MCF 10A (cell line): ENCODE measurements at places on chromosomes 5 and 9. TPM values are rescaled to one million over a fixed set of nuclear protein-coding genes. Genes with fewer than 3 reads are reported as not detected.

- no peak for DNase-seq
Measured at GRCh38 chr5:119177226-119177625, 106.3 kb downstream of the DMXL1 start.

Gene IPPK
- total RNA-seq, result 16.3 and 16.6 TPM in 2 replicates

DNA sequence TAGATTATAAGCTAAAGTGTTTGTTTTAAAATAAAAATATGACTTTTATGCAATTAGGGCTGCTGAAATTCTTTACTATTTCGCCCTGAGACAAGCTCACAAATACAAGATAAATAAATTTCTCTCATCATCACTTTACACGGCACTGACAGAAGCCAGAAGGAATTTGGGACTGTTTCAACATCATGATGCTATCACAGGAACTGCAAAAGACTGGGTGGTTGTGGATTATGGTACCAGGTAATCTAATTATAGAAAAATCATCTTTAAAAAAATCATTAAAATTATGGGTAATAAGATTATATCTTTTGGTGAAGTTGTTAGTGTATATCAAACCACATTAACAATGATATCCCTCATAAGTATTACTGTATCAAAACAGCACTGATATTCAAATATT, 95.0 kb downstream of the MAN2A1 start:
- peak; percentile 1 for DNase-seq

- no peak for DNase-seq
Measured at GRCh38 chr5:74889523-74890105, 23.4 kb upstream of the FAM169A start.

- DNase-seq, result no peak
Measured at GRCh38 chr5:143174714-143175398, 228.6 kb downstream of the NR3C1 start.

DNA sequence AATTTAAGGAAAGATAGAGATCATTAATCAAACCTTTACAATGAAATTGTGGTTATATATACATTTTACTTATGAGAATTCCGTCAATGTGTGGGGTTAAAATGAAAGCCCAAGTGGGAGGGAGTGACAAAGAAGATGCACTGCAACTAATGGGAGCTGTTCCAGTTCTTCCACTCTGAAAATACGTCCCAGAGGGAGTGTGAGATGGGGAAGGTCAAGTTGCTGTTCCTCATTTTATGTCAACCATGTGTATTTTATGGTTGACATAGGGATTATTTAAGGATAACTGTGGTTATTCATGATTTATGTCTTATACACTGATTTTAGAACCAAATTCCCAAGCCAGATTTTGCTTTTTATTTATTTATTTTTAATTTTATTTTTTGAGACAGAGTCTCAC, 14.2 kb upstream of the RGS3 start:
- DNase-seq, result no peak

GRCh38 chr5:158812408-158812807, 287.3 kb downstream of the EBF1 start:
- no peak for DNase-seq

DNA sequence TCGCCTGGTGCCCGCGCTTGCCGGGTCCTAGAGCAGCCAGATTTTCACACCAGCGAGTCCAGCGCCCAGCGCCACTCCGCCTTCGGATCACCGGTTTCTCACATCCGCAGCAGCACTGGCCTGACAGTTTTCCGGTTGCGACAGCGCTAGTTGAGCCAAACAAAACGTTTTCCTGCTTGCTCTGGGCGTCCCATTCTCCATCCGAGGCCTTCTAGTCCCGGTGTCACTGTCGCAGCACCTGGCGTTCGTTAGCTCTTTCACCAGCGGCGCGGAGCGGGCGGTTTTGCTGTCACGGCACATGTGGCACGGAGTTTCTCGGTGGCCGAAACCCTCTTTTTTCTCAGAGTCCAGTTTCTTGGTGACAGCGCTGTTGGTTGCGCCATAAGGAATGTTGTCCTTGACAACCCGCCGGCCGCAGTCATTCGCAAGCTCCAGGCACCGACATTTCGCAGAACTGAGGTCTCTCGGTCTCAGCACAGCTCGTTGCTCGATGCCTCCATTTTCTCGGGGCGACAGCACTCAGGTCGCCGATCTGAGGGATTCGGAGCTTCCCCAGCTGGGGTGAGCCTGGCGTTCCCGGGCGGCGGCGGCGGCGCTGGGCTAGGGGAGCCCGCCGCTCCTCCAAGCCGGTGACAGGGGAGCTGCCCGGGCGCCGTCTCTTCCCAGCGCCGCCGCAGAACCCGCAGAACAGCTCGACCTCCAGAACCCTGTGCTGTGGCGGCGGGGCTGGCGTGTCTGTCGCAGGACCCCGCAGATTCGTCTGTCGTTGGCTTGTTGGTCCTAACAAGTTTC, 47.8 kb downstream of the ANXA2R start:
- DNase-seq, result no peak

Gene ENG
- total RNA-seq, result 19.2 and 22.1 TPM in 2 replicates

DNA sequence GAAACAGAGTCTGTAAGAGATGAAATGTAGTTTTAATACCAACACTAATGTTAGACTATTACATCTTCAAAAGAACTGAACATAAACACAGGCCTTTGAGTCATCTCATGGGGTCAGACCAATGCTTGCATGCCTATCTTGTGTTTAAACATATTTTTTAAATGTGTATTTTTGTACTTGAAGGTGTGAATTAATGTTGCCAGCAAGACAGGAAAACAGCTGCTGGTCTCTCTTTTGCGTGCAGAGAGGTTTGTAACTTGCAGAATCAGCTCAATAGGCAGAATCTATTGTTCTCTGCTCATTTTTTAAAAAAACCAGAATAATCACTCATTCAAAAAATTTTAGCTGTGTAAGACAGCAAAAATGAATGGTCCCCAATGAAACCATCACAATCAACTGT, 180.2 kb downstream of the ALDH1A1 start:
- no peak for DNase-seq
